ENCODE measurements at places on chromosomes 6 and 20.

- DNase-seq, result no peak
These were observed 250.3 kb downstream of the TTLL2 start for GRCh38 chr6:167575158-167575696.

- peak; percentile 24 for DNase-seq
These were observed 56.0 kb downstream of the CLIC5 start for GRCh38 chr6:45959534-45960145.

GRCh38 chr6:109007521-109007920, 87.1 kb downstream of the SESN1 start:
- DNase-seq, result no peak

DNA sequence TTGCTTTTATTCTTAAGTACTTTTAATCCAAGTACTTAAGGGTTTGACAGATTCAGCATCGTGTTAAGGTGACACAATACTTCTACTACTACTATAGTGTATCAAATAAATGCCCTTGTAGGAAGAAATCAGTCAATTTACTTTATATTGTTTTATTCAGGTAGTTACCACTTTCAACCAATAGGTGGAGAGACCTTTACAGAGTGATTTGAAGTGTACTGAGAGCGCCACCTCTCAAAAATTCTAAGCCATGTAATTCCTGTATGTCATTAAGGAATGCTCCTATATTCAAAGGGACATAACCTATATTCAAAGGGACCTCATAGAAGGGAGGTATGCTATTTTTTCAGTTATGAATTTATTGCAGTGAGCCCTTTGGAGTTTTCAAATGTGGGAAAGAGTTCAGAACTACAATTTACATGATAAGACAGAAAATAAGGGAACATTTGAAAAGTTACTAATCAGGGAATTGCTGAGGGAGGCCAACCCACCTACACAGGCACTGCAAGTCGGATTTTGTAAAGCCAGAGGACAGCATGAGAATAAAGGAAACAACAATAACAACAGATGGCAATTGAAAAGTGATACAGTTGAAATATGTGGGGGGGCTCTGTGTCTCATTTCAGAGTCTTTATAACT, 955.6 kb downstream of the TBC1D32 start:
- DNase-seq, result no peak

DNA sequence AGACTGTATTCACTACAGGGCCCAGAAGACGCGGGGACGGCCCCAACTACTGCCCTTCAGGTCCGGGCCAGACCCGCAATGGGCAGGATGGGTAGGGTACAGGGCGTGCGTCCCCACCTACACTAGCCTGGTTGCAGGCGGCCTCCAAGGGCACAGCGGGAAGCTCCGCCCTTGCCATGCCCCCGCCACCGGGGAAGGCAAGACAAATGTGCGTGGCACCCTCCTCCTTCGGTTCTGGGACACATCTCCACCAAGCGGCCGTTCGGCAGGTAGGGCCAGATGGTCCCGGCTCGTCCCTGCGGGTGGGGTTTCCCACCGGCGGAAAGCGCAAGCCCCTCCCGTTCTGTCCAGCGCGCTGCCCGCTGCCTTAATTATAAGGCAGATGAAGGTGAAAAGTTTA, 5.6 kb downstream of the NXT1 start:
- no peak for DNase-seq

- DNase-seq, result peak; percentile 76
These were observed 128.7 kb downstream of the SIM1 start for GRCh38 chr6:100335991-100336390.

DNA sequence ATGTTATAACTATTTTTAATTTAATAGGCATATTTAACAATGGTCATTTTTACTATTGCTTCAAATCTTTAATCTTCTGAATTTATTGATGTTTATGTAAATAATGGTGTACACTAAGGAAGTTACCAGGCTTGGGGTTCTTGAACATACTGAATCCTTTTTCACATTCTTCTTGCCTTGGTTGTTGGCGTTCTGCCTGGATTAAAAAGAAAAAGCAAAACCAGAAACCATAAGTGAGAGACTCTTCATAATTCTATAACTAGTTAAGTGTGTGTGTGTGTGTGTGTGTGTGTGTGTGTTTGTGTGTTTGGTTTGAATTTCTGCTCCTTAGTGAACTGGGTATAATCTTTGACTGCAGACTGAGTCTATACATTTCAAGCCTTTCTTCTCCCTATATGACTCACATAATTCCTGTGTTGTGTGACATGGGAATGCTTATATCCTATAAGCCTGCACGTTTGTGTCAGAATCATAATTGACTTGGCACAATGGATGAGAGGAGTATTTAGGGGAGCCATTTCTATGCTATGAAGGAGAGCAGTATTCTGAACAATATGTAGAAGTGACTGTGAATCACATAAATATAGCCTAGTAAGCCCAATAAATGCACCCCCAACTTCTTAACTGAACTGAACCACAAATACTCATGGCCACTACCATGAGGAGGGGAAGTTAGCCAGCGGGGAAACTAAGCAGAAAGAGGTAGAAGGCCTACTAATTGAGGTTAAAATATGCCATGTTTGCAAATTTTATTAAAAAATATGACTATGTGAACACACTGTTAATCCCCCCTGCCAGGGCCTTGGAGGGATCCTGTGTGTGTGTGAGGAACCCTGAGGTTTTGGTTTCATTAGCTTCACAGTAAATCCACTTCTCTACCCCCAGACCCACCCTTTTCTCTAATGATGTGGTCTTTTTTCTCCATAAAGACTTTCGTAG, 425.5 kb downstream of the BCKDHB start:
- no peak for DNase-seq

DNA sequence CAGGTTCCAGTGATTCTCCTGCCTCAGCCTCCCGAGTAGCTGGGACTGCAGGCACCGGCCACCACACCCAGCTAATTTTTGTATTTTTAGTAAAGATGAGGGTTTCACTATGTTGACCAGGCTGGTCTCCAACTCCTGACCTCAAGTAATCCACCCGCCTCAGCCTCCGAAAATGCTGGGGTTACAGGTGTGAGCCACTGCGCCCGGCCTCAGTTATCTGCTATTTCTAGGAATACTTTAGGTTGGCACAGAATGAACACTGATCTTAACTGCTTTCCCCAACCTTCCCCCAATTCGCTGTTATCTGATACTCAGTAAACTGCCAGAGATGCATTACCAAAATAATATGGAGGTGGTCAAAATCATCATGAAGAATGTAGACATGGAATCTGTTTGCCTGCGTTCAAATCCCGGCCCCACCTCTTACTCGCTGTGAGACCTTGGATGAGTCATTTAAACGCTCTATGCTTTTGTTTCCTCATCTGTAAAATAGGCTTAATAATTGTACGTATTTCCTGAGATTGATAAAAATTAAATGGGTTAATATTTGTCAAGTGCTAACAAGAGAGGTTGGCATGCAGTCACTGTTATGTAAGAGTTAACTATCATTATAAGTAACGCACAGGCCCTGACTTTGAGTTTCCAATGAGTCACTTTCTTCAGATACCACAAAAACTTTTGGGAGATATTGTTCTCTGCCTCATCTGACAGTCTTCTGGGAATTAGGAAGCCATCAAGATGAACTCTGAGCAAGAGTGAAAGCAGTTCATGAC, 44.5 kb upstream of the NCOA3 start:
- no peak for DNase-seq

GRCh38 chr20:32316667-32317066, 39.2 kb downstream of the KIF3B start:
- no peak for DNase-seq

GRCh38 chr20:60011512-60012507, 53.6 kb downstream of the CDH26 start:
- no peak for DNase-seq

DNA sequence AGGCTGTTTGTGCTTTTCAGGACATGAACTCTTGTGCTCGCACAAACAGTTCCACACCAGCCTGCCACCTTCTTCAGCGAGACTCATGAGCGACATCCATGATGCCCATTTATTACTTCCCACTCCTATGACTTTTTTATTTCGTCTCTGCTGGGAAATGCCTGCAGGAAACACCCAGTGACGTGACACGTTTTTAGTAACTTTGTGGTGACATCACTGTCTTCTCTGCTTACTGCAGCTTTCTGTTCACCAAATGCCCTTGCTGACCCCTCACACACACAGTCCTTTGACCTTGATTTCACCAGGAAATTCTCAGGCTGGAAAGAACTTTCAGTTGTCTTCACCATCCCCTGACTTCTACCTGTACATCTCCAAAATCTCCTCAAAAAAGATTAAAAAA, 8.9 kb downstream of the TRIM40 start:
- no peak for DNase-seq

GRCh38 chr20:10321138-10321717, 102.6 kb downstream of the SNAP25 start:
- DNase-seq, result peak; percentile 11

DNA sequence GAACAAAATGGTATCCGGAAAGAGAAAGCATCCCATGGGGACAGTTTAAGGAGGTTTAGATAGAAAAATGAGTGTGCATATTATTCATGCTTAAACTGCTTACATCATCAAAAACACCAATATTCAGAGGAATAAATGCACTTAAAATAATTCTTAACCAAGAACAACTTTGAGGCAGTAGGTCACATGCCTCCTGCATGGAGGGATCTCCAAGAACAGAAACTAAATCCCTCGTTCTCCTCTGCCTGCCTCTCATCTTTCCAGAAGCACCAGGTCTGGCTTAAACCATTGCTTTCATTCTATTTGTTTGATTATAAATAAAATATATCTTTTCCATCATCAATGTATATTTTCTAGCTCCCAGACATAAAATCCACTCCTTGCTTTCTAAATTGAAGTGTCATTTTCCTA, 103.5 kb upstream of the QKI start:
- no peak for DNase-seq

DNA sequence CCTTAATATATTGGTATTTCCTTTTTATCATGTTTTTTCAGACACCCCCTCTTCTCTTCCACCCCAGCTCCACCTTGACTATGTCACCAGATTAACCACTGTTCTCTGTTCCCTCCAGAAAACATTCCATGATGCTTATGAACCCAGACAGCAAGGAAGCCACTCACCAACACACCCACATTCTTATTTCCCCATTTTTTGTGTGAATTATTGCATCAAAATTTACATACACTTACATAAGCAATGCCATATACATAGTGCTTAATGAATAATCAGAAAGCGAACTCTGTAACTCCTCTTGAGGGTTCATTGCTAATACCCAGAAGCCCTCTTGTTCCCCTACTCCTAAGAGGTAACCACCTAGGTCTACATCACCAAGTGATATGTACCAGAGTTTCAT, 182.3 kb upstream of the CDYL start:
- no peak for DNase-seq

- DNase-seq, result no peak
These were observed 53.2 kb downstream of the DNAAF9 start for GRCh38 chr20:3354247-3354646.
